Fibroblast of skin of back (primary cell): ENCODE measurements at places on chromosomes 5 and 9.

GRCh38 chr5:128645581-128645980 is 107.5 kb upstream of the FBN2 start:
- DNase-seq = peak; percentile 52

DNA sequence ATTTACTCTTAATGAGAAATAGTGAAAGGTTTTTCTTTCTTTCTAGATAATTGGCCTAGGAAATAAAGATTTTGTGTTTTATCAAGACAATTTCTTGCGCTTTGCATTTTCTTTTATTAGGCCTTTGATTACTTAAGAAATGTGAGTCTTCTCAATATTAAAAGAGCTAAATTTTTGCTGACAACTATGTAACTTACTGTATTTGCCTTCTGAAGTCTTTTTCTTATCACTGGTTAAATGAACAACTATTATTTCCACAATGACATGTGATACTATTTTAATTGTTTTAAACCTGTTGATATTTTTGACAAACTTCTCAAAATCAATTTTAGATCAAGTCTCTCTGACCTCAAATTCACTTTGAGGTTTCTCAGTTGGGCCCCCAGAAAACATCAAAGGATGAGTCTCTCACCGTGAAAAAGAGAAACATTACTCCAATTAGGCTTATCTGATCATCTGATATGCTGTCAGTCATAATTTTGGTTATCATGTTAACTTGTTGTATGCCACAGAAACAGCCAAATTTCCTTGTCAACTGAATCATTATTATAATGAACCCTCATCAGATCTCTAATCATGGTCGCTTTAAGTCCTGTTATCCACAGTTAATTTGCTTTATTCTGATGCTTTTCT is 48.8 kb downstream of the RAPGEF1 start:
- no peak for DNase-seq

GRCh38 chr5:62143268-62144229 is 162.5 kb upstream of the KIF2A start:
- peak; percentile 42 for DNase-seq

- DNase-seq = no peak
Observed at GRCh38 chr5:176788941-176789872, 21.2 kb upstream of the UNC5A start.

DNA sequence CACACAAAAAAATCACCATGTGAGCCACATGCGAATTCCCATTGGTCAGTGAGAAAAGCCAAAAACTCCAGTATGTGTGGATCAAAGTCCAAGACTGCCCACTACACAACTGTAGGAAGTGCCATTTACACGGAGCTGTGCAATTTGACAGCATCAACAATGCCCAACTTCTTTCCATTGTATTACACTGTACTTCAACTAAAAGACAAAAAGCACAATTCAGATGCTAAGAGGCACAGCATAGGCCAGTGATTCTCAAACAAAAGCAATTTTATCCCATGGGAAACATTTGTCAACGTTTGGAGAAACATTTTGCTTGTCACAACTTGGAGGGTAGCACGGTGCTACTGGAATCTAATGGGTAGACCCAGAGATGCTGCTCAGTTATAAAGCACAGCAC is 39.8 kb downstream of the IARS1 start:
- no peak for DNase-seq

GRCh38 chr5:99379187-99379586 is 450.4 kb upstream of the CHD1 start:
- no peak for DNase-seq

- peak; percentile 86 for DNase-seq
Observed at GRCh38 chr9:127224883-127225739, 39.5 kb upstream of the GARNL3 start.
